ENCODE measurements at places on chromosomes 2 and 18. TPM values are rescaled to one million over a fixed set of nuclear protein-coding genes. Genes with fewer than 3 reads are reported as not detected.

TMEM237 gene
- total RNA-seq: 33.9 TPM

DNA sequence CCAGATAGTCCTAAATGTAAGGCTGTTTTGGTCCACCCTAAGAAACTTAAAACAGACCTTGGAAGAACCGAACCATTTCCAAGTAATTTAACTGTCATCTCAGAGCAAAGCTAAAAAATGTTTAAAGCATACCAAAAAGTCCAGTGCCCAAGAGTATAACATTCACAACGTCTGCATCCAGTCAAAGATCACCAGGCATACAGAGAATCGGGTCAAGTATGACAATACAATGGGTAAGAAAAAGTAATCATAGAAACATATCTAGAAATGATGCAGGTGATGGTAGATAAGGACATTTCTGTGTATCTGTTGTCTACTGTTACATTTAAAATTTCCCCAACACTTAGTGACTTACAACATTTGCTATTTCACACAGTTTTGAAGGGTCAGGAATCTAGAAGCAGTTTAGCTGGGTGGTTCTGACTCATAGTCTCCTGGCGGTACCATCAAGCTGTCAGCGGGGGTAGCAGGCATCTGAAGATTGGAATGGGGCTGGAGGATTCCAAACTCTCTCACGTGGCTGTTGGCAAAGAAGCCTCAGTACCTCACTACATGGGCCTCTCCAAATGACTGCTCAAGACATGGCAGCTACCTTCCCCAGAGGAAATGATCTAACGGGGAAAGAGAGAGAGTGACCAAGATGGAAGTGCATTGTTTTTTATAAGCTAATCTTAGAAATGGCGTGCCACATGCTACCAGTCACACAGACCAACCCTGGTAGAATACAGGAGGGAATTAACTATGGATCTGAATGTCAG lies 36.6 kb upstream of the DYNC2LI1 start:
- peaks cover 5% of the 10 kb centered on the region for H3K4me1 ChIP-seq
- no peaks in the 10 kb centered on the region for H3K36me3 ChIP-seq
- no peak for DNase-seq
- H3K27me3 ChIP-seq: no peaks in the 10 kb centered on the region

GRCh38 chr2:102619414-102620319 lies at the start of gene SLC9A2:
Gene SLC9A2 (plus strand): TSS chr2:102619553. CDS start chr2:102619849, 296 bp downstream.
- H3K4me3 ChIP-seq: peak within 1 kb of the TSS; percentile 83
- H3K4me1 ChIP-seq: peaks cover 14% of the 10 kb centered on the region
- no peak within 1 kb of the TSS for H3K27ac ChIP-seq
- DNase-seq: peak; percentile 69
- no peaks in the 10 kb centered on the region for H3K36me3 ChIP-seq

- H3K4me3 ChIP-seq: no peak overlapping the region
- H3K27me3 ChIP-seq: peaks cover 5% of the 10 kb centered on the region
- H3K27ac ChIP-seq: no peak overlapping the region
- no peaks in the 10 kb centered on the region for H3K4me1 ChIP-seq
- no peaks in the 10 kb centered on the region for H3K36me3 ChIP-seq
Measured at GRCh38 chr2:241739177-241739576, 4.7 kb downstream of the D2HGDH start.

- H3K4me3 ChIP-seq: no peak overlapping the region
- no peak for DNase-seq
- no peaks in the 10 kb centered on the region for H3K36me3 ChIP-seq
- H3K27me3 ChIP-seq: no peaks in the 10 kb centered on the region
Measured at GRCh38 chr2:43345872-43346271, 119.5 kb upstream of the ZFP36L2 start.

DNA sequence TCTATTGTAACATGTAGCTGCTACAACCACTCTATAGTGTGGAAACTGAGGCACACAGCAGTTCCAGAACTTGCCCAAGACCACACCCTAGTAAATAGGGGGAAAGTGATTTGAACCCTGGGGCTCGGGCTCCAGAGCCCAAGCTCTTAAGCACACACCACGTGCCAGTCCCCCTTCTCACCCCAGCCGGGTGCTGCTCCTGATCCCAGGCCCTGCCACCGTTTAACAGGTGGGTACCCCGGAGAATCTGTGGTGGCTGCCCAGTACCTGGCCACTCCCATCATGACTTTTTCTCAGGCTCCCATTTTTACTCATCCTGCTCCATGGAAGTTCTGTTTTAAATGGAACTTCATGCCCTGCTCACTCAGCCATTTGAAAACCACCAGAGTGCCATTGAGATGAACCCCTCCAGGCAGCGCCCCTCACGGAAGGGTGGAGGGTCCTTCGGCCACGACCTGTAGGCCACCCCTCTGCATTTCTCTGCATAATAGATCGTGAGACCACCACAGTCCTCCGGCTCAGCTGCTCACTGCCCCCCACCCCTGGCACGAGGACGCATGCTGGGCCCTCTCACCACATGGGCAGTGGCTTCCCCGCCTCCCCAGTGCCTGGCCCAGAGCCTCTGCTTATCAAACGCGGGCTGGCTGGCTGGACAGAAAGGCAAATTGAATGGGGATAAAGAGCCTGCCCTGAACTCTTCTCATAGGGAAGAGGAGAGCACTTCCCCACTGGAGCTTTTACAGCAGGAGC lies 42.1 kb downstream of the TMEM37 start:
- no peak overlapping the region for H3K27ac ChIP-seq
- H3K4me3 ChIP-seq: no peak overlapping the region
- peaks cover 25% of the 10 kb centered on the region for H3K4me1 ChIP-seq
- H3K36me3 ChIP-seq: no peaks in the 10 kb centered on the region
- DNase-seq: no peak
- H3K27me3 ChIP-seq: no peaks in the 10 kb centered on the region
